ENCODE measurements at places on chromosomes 1 and 21.

GRCh38 chr1:26630634-26631033 lies 65.2 kb upstream of the ARID1A start:
- no peak for DNase-seq

DNA sequence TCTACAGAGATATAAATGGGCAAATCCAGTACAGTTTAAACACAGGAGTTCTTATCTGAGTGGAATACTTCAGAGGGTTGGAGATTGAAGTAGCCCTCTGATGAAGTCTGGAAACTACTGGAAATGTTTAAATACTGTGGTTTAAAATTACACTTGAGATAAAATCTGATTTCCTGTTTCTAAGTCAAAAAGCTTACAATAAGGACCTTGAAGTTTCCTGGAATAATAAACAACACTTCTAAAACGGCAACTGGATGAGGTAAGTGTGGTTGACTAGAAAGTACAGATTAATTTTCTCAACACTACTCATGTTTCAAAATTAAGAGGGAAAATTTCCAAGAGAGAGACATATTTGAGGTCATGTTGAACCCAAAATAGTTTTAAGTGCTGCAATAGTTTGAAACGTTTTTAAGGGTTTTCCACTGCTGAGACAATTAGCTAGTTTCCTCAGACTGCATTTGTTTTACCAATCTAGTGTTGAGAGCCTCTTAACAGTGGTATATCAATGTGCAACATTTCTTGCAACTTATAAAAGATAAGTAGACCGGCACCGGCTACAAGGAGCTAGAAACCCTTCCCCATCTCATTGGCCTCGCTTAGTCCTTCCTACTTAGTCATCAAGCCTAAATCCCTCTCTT lies 27.4 kb downstream of the KCNA3 start:
- DNase-seq: no peak

GRCh38 chr1:14924455-14925331 lies 228.9 kb upstream of the TMEM51 start:
- no peak for DNase-seq

DNA sequence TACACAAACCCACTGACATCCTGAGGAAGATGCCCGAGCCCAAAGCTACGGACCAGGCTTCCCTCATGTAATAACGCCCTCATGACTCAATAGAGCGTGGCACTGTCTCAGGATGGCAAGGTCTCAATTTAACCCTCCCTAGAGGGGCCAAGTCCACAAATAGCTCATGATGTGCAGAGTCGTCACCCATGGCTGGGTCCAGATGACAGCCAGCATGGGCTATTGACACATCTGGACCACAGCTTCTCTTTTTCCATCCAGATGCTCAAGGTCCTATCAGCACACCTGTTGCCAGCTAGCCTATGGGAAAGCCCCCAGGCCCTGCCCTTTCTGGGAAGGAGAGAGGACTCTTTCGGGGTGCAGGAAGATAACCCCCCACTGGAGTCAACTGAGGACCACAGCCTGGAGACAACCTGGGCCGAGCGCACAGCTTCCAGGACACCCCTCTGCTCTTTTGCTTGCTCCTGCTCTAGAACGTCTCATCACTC lies 2.8 kb downstream of the LAPTM5 start:
- no peak for DNase-seq

- DNase-seq: no peak
These were observed 324.3 kb downstream of the TGFB2 start for GRCh38 chr1:218669431-218669830.

DNA sequence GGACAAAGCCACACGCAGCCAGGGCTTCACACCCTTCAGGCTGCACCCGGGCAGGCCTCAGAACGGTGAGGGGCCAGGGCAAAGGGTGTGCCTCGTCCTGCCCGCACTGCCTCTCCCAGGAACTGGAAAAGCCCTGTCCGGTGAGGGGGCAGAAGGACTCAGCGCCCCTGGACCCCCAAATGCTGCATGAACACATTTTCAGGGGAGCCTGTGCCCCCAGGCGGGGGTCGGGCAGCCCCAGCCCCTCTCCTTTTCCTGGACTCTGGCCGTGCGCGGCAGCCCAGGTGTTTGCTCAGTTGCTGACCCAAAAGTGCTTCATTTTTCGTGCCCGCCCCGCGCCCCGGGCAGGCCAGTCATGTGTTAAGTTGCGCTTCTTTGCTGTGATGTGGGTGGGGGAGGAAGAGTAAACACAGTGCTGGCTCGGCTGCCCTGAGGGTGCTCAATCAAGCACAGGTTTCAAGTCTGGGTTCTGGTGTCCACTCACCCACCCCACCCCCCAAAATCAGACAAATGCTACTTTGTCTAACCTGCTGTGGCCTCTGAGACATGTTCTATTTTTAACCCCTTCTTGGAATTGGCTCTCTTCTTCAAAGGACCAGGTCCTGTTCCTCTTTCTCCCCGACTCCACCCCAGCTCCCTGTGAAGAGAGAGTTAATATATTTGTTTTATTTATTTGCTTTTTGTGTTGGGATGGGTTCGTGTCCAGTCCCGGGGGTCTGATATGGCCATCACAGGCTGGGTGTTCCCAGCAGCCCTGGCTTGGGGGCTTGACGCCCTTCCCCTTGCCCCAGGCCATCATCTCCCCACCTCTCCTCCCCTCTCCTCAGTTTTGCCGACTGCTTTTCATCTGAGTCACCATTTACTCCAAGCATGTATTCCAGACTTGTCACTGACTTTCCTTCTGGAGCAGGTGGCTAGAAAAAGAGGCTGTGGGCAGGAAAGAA lies 8.1 kb downstream of the PSRC1 start:
- no peak for DNase-seq

DNA sequence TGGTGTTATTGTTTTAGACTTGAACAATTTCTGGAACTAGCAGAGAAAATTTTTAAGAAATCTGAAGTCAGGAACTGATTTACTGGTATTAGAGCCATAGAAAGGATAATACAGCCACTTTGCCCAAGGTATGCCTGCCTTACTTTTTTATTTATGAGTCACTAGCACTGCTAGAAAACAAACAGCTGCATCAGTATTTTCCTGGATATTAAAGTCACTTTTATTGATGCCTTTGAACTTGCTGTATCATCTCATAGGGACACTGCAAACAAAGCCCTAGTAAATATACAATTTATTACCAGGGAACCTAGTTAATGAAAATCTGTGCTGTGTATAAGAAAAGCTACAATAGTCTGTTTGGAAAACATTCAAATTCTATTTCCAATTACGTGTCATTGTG lies 490.8 kb upstream of the TMPRSS15 start:
- no peak for DNase-seq

DNA sequence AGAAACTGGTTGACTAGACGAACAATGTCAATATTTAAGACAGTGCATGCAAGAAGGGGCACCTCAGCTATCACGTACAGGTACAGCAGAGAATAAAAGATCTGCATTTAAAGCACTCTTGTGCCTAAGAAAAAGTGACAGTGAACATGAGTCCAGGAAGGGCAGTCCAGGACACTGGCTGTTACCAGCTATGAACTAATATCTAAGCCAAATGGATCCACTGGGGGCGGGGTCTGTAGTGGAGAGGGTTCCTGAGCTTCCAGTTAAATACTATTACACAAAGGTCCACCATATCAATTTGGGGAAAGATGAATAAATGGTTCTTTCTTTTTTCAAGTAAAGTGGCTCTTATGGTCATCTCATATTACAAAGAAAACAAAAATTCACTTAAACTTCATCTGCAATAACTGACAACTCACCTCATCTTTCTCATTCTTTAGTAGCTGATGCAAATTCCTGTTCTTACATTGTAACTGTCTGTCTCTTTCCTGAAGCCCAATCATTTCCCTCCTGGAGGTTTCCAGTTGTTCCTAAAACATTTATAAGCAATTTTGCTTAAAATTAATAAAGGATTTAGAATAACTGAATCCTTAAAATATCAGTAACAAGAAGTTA lies 24.5 kb downstream of the SSX2IP start:
- DNase-seq: no peak

DNA sequence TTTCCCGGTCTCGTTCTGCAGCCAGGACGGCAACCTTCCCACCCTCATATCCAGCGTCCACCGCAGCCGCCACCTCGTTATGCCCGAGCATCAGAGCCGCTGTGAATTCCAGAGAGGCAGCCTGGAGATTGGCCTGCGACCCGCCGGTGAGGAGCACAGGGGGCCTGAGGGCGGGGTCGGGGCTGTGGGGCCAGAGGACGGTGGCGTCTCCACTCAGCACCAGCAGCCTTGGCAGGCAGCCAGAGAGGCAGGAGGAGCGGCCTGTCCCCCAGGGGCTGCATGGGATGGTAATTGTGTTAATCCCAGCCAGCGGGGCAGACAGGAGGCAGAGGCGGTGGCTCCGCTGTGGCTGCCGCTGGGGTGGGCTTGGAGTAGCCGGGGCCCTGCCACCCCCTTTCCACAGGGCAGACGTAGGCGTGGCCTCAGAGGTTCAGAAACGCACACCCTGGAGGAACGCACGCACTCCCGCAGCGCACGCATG lies 12.1 kb downstream of the SAMD11 start:
- DNase-seq: no peak

DNA sequence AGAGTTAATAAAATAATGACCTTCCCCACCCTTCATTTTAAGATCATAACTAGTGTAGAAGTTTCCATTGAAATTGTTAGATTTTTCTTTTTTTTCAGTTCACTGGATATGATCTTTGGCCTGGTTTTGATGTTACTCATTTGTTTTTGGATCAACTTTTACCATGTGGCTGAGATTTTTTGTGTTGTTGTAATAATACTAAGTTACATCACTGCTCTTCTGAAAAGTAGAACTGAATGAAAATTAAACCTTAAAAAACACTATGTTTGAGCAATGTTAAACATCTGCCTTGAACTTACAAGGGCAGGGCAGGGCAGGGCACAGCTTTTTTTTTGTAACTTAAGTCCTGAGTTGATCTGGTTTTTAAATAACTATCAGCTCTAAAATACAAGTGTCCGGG lies 204.8 kb upstream of the ADAMTS5 start:
- no peak for DNase-seq

GRCh38 chr1:50332941-50333594 lies 90.2 kb downstream of the DMRTA2 start:
- peak; percentile 23 for DNase-seq

DNA sequence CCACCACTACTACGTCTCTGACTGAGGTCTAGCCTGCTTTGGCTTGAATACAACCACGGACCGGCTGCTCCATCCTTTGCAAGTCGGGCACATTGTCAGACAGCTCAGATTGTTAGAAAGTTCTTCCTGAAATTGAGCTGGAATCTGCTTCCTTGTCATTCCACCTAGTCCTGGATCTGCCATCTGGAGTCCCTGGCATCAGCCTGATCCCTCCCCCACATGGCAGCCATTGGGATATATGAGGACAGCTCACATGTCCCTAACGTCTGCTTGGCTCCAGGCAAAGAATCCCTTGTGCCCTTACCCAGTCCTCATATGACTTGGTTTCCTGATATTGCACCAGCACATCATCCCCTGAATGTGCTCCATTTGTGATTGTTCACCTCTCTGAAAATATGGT lies 56.3 kb upstream of the SYT6 start:
- DNase-seq: no peak

DNA sequence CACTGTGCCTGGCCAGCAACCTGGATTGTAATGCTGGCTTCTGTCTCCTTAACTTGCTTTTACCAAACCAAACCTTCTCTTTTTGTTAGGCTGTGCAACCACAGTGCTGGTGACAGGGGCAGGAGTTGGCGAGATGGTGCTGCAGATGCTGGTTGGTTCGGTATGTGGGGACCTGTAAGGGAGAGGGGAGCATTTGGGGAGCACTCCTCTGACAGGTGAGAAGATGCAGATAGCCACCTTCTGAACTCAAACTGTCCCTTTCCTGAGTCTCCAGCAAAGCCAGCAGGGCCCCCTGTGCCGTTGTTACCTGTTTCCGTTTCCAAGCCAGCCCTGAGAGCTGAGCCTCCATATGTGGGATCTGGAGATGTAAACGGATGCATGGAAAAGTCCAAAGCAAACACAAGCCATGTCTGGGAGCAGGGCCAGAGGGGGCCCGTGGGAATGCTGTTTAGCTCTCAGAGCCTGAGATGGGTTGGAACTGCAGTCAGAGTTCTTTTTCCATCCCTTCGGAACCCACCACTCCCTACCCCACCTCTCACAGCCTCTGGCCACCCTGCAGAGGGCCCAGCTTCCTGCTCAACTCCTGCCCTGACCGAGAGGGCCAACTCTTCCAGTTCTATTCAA lies 34.0 kb downstream of the ELK4 start:
- no peak for DNase-seq

DNA sequence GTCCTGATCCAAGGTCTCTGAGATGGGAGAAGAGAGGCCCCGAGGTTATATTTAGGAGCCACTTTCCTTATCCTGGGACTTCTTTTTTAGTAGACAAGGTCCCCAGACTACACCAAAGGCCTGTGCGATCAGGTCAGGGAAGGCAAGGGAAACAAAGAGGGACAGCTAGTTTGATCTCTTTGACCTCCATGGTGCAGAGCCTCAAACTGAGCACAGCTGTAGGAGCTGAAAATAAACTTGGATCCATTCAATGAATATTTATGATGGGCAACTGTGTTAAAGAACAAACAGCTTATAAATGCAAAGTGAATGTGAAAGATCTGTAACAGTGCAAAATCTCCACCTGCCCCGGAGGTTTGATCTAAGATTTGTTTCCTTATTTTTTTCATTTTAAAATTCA lies 256.6 kb downstream of the DYRK1A start:
- DNase-seq: no peak

- DNase-seq: no peak
These were observed 919 bp downstream of the MCL1 start for GRCh38 chr1:150578272-150579109.

DNA sequence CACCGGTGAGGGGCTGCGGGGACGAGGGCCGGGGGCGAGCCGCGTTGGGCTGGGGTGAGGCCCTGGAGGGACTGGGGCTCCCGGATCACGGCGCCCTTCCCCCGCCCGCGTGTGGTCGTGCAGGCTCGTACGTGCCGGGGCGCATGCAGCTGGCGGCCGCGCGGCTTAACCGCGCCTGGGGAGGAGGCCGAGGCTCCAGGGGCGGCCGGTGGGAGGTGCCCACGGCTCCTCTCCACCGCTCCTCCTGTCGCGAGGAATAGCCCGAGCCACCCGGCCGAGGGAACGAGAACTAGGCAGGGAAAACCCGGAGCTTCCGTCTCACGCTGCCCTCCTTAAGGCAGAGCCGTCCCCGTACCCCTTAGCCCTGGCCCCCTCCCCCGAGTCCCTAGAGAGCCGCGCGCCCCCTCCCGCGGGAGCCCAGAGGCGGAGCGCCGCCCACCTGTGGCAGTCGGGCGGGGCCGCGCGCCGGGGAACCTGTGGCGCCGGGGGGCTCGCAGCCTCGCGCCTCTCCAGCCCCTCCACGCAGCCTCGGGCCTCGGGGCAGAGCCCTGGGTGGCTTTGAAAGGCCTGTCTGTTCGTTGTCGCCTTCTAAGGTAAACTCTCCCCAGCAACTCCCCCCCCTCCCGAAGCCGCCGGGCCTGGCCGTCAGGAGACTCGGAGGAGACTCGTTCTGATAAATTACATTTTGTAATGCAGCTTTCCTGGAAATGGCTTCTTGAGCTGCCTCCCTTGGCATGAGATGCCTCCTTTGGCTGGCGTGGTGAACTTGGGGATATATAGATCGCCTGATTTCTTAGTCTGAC lies 746 bp downstream of the AK4 start:
- no peak for DNase-seq

Measured in activated CD4-positive, alpha-beta T cell treated with anti-CD3 and anti-CD28 coated beads, Interleukin-2, amount 50 U/mL, for 1 hour (primary cell).